ENCODE measurements at places on chromosomes 4 and X. TPM values are rescaled to one million over a fixed set of nuclear protein-coding genes. Genes with fewer than 3 reads are reported as not detected.

DNA sequence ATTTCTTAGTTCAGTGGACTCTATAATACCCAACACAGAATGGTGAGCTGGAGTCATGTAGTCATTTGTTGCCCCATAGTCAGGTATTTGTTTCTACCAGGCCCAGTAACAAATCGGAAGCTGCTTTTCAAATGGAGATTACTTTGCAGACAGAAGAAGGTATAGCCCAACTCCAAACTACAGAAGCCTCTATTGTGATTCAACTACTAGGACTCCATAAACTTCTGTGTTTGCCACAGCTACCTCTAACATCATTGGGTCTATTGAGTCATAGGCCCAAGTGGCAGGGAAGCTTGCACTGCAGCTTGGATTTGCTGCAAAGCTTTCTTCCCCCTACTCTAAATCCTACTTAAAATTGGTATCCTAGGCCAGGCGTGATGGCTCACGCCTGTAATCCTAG lies 148.8 kb upstream of the STK26 start:
- no peaks in the 10 kb centered on the region for H3K4me1 ChIP-seq
- no peaks in the 10 kb centered on the region for H3K27me3 ChIP-seq
- no peak overlapping the region for H3K27ac ChIP-seq
- DNase-seq, result no peak
- H3K4me3 ChIP-seq, result no peak overlapping the region
- no peaks in the 10 kb centered on the region for H3K36me3 ChIP-seq

- H3K4me3 ChIP-seq, result no peak overlapping the region
- no peaks in the 10 kb centered on the region for H3K36me3 ChIP-seq
- H3K27ac ChIP-seq, result no peak overlapping the region
Measured at GRCh38 chr4:184959786-184960185, 58.5 kb upstream of the HELT start.

GRCh38 chr4:41613386-41613785 lies 75.4 kb downstream of the LIMCH1 start:
- no peak for DNase-seq
- no peak overlapping the region for H3K27ac ChIP-seq
- no peaks in the 10 kb centered on the region for H3K36me3 ChIP-seq
- H3K27me3 ChIP-seq, result no peaks in the 10 kb centered on the region

DNA sequence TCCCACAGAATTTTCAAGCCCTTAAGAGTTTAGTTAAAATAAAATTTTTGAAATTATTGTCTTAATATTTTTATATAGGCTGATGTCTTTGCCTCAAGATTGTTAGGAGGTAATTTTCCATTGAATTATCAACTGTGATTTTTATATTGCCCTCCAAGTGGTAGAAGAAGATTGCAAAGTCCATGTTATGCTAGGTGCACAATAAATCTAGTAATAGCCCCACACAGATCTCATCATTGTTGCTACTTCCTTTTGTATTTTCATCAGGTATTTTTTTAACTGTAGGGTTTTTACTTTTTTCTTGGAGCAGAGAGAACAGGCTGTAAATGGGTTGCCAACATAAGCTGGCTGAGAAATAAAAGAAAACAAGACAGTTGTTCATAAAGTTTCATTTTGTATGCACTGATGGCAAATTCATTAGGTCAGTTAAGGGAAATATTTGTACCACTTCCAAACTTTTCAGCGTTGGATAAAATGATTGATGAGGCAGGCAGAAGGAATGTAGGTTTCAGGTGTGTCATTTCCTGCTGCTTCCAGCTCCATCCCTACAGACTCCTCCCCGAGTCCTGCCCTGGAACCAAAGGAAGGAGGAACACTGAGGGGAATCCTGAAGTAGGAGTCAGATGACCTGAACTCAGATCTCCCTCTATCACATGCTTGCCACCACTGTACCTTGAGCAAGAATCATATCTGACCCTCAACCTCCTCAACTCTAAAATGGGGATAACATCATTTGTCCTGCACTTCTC lies 105.5 kb downstream of the PRRG1 start:
- H3K4me3 ChIP-seq, result no peak overlapping the region
- H3K36me3 ChIP-seq, result no peaks in the 10 kb centered on the region
- no peak for DNase-seq

DNA sequence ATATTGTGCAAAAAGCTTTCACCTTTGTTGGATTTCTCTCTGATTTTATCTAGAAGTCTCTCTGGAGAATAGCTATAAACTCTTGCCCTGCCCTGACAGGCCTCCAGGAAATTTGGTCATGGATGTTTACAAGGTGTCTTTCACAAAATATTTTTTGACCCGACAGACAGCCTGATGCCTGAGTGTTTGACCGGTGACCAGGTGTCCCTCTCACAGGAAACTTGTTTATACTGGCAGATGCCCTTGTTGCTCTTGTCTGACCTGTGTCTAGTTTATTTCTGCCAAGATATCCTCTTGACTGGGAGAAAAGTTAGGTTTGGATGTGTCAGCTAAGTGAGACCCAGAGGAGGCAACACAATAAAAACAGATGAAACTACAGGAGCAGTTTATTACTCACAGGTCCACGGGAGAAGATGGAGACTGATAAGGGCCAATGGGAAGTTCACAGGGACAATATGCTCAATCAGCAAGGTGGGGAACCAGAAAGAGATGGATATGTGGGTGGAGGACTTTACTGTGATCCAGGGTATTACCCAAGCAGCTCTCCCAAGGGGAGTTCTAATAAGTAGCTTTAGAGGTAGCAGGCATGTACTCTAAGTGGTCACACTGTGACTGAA lies 243.3 kb downstream of the ARAP2 start:
- H3K36me3 ChIP-seq, result no peaks in the 10 kb centered on the region
- H3K27me3 ChIP-seq, result no peaks in the 10 kb centered on the region
- no peaks in the 10 kb centered on the region for H3K4me1 ChIP-seq
- no peak for DNase-seq
- H3K27ac ChIP-seq, result no peak overlapping the region

DNA sequence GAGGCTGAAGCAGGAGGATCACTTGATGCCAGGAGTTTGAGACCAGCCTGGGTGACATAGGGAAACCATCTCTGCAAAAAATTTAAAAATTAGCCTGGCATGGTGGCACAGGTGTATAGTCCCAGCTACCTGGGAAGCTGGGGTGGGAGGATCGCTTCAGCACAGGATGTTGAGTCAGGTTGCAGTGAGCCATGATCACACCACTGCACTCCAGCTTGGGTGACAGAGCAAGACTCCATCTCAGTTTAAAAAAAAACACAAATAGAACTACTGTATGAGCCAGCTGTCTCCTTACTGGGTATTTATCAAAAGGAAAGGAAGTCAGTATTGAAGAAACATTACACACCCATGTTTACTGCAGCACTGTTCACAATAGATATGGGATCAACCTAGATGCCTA lies 138.7 kb downstream of the RAP1GDS1 start:
- H3K27ac ChIP-seq, result no peak overlapping the region
- H3K27me3 ChIP-seq, result no peaks in the 10 kb centered on the region
- no peak overlapping the region for H3K4me3 ChIP-seq
- H3K4me1 ChIP-seq, result no peaks in the 10 kb centered on the region
- no peak for DNase-seq

DNA sequence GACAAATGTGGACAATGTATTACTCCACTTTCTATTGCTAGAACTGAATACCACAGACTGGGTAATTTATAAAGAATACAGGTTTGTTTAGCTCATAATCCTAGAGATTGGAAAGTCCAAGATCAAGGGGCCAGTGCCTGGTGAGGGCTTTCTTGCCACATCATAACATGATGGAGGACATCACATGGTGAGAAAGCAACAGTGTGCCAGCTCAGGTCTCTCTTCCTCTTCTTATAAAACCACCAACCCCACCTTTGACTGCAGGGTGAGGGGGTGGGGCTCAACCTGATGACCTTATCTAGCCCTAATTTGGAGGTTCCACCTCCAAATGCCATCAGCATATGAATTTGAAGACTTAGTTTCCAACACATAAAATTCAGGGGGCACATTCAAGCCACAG lies 105.7 kb upstream of the CXorf66 start:
- H3K27ac ChIP-seq, result no peak overlapping the region
- H3K4me1 ChIP-seq, result no peaks in the 10 kb centered on the region
- no peaks in the 10 kb centered on the region for H3K36me3 ChIP-seq

DNA sequence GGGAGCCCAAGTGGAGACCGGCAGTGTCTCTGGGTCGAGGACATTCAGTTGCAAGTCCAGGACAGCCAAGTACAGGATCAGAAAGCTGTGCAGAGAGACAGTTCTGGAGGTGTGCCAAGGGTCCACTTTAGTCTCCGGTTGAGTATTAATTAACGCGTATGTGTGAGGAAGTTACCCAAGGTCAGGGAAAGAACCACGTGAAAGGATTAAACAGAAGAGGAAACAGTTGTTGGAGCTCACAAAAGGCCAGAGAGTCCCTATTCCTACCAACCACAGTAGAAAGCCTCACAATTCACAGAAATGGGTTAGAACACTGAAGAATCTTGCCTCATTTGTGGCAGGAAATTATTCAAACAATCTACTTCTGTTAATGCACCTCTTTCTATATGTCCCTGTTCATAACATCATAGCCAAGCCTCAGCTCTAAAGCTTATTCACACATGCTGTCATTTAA lies 17.9 kb upstream of the NSUN7 start:
- H3K27ac ChIP-seq, result peak overlapping the region; percentile 8
- no peak for DNase-seq
- peaks cover 23% of the 10 kb centered on the region for H3K4me1 ChIP-seq
- no peaks in the 10 kb centered on the region for H3K36me3 ChIP-seq
- H3K4me3 ChIP-seq, result no peak overlapping the region

GRCh38 chr4:110605077-110605476 lies 17.8 kb downstream of the PITX2 start:
- H3K27ac ChIP-seq, result no peak overlapping the region
- peaks cover 32% of the 10 kb centered on the region for H3K27me3 ChIP-seq
- H3K36me3 ChIP-seq, result no peaks in the 10 kb centered on the region
- no peaks in the 10 kb centered on the region for H3K4me1 ChIP-seq
- no peak overlapping the region for H3K4me3 ChIP-seq
- DNase-seq, result no peak

DNA sequence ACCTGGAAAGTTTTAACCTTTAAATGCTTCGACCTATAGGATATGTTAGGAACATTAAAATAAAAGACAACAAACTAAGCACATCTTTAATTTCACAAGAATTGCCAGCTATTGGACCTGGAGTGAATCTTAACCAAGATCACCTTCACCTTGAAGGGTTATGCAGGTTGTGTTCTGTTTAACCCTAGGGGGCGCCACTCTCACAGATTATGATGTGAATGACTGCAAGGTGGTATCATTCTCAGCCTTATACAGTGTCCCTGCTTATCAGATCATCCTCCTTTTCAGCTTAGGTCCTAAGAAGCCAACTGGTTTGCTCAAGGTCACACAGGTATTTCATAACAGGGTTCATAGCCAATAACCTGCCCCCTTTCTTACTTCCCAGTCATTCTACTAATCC lies 23.5 kb downstream of the INTS6L start:
- DNase-seq, result peak; percentile 41
- H3K27ac ChIP-seq, result no peak overlapping the region
- no peaks in the 10 kb centered on the region for H3K27me3 ChIP-seq
- H3K4me3 ChIP-seq, result no peak overlapping the region
- H3K36me3 ChIP-seq, result peaks cover 15% of the 10 kb centered on the region

- H3K36me3 ChIP-seq, result no peaks in the 10 kb centered on the region
- peak overlapping the region; percentile 98 for H3K27ac ChIP-seq
- H3K4me3 ChIP-seq, result peak overlapping the region; percentile 96
- peaks cover 30% of the 10 kb centered on the region for H3K4me1 ChIP-seq
Measured at GRCh38 chrX:118346258-118347094, 570 bp downstream of the WDR44 start.

- H3K4me1 ChIP-seq, result peaks cover 7% of the 10 kb centered on the region
- no peak for DNase-seq
- H3K27ac ChIP-seq, result no peak overlapping the region
Measured at GRCh38 chr4:112848911-112849310, 200.5 kb upstream of the ANK2 start.

DNA sequence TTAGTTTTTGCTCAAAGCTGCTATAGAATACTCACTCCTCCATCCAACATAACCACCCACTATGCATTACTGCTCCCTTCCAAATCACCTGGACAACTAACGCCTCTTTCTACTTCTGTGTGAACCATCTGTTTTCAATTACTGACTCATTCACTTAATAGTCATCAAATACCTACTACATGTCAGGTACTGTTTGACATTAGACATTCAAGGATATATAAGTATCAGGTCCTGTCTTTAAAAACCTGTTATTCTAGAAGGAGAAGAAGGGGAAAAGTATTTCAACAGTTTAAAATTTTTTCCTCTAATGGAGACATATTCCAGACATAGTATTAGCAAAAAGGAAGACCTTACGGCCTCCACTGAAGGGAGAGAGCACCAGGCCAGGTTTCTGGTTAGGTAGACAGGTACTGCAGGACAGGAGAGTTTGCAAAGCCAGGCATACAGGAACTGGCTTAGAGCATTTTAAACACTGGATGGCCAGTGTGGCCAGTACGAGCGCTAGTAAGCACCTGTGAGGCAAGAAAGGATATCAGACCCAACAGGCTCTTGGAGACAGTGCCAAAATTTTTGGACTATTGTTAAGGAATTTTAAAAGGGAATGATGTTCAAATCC lies 39.0 kb downstream of the SH3RF1 start:
- H3K36me3 ChIP-seq, result no peaks in the 10 kb centered on the region
- H3K4me3 ChIP-seq, result no peak overlapping the region
- peaks cover 4% of the 10 kb centered on the region for H3K27me3 ChIP-seq
- no peaks in the 10 kb centered on the region for H3K4me1 ChIP-seq

GRCh38 chrX:131331152-131331551 lies 42.0 kb upstream of the IGSF1 start:
- no peaks in the 10 kb centered on the region for H3K4me1 ChIP-seq
- H3K36me3 ChIP-seq, result no peaks in the 10 kb centered on the region
- H3K4me3 ChIP-seq, result no peak overlapping the region
- no peak for DNase-seq
- H3K27me3 ChIP-seq, result no peaks in the 10 kb centered on the region
- no peak overlapping the region for H3K27ac ChIP-seq

DNA sequence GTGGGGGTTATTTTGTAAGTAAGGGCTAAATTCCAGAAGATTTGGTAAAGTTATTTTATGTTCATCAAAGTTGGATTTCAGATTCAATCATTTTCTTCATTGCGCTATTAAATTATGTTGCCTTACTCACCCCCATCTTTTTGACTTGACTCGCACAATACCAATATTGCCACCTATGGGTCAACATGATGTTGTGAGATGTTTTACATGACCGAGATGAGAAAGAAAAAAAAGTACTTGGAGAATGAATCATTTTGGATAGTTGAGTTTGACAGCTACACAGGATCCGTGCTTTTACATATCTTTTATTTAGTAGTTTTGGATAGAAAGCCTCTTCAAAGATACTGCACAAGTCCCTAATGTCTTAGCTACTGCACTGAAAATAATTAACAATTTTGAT lies 224.2 kb upstream of the EMCN start:
- DNase-seq, result no peak
- no peak overlapping the region for H3K4me3 ChIP-seq
- H3K27me3 ChIP-seq, result peaks cover 2% of the 10 kb centered on the region
- no peak overlapping the region for H3K27ac ChIP-seq
- peaks cover 5% of the 10 kb centered on the region for H3K4me1 ChIP-seq

HNRNPH2 gene
- 30.7 TPM for total RNA-seq

COMMD8 gene
- total RNA-seq, result 27.9 TPM
